ENCODE measurements at places on chromosomes 4 and X.

- DNase-seq = no peak
These were observed 30.0 kb downstream of the TLR2 start for GRCh38 chr4:153713866-153714646.

- DNase-seq = peak; percentile 21
These were observed 25.4 kb upstream of the ACSL1 start for GRCh38 chr4:184851200-184851541.

DNA sequence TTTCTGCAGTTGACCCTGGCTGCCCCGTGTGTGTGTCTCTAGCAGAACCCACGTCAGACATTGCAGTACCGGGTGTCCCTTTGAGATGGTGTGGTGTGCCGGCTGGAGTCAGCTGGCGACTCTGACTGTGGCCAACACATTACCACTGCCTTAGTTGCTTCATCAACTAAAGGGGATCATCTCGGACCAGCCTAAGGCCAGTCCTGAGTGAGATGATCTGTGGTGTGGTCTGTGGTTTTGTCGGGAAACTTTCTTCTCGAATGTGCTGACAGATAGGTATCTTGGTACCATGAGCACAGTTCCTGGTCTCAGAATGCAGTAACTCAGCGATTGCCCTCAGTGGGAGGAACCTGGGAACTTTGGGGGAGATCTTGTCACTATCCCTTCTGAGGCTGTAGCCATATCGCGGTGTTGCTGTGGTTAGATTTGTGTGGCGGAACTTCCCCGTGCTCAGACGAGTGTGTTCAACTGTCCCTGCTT is 15.8 kb downstream of the TBC1D14 start:
- peak; percentile 39 for DNase-seq

DNA sequence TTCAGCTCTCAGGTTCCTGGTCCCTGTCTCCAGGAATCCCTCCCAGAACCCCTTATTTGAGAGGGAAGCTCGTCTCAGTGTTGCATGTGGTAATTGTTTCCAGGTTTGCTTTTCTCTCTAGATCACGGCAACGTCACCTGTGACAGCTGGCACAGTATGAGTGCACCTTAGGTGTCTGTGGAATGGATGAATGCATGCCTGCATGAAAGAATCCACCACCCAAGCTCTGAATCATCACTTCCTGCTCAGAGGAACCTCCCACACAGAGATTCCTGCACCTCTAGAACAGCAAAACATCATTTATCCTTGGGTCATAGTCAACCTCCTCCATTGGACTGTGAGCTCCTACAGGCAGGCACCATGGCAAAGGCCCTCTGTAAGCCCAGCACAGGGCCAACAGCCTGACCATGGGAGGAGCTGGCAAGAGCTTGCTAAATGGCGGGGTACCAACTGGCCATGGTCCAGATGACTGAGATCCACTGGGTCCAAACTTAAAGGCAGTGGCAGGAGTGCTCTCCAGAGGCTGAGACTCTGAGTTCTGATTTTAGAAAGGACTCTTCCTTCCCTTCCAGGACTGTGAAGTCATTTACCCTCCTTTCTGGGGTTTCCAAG is 116.2 kb downstream of the SLC2A9 start:
- DNase-seq = no peak

DNA sequence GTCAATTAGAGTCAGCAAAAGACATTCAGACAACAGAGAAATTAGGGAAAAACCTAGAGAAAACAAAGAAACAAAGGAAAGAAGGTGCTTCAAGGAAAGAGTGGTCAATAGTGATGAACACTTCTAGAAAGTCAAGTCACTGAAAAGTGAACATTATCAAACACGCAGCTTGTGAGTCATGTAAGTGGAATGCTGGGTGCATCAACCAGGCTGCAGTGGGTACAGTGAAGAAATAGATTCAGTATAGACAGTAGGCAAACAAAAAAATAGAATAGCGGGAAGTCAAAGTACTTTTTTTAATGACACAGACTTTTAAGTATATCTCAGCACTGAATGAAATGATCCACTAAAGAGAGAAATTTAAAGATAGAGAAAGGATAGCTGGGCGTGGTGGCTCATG is 245.8 kb downstream of the ARHGAP24 start:
- DNase-seq = no peak

DNA sequence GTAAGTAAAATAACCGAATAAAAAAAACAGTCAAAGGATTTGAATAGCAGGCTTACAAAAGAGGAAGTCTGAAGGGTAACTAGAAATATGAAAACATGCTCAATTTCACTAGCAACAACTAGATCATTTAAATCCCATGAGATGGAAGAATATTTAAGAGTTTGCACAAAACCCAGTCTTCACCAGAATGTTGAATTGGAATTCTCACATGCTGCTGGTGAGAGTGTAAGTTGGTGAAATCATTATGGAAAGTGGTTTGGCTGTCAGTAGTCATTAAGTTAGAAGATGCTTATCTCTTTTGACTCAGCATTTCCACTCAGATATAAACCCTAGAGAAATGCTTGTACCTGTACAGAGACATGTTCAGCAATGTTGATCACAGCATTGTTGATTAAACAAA is 110.1 kb downstream of the PGRMC2 start:
- DNase-seq = no peak

DNA sequence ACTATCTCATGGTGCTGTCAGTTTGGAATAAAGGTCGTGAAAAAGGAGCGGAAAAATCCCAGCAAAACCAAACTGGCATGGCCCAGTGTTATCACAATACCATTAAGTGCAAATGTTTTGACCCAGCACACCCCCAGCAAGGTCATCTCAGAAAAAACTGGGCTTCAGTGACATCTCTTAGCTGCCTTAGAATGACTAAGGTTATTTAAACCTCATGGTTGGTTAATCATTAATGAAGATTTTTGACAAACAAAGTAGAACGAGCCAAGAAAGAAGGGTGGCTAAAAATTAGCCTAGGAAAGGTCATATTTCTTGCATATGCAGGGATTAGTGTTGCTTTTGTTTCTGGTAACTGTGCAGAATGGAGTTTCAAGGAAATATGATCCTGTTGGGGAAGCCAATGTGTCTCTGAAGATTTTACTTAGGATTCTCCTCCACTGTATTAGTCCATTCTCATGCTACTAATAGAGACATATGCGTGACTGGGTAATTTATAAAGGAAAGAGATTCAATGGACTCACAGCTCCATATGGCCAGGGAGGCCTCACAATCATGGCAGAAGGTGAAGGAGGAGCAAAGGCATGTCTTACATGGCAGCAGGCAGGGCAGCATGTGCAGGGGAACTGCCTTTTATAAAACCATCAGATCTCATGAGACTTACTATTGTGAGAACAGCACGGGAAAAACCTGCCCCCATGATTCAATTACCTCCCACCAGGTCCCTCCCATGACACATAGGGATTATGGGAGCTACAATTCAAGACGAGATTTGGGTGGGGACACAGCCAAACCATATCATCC is 83.5 kb downstream of the CHRNA9 start:
- no peak for DNase-seq

- no peak for DNase-seq
These were observed 153.4 kb downstream of the FSTL5 start for GRCh38 chr4:162010362-162010761.

- DNase-seq = no peak
These were observed 115.5 kb downstream of the EFHC2 start for GRCh38 chrX:44227991-44228390.

GRCh38 chr4:20623939-20624338 is 76.3 kb upstream of the PACRGL start:
- no peak for DNase-seq

GRCh38 chr4:108118505-108118904 is 50.2 kb downstream of the LEF1 start:
- DNase-seq = no peak

- no peak for DNase-seq
These were observed 1428.0 kb downstream of the PCDH7 start for GRCh38 chr4:32148111-32148666.

GRCh38 chr4:5399790-5400421 is 308.5 kb downstream of the EVC2 start:
- no peak for DNase-seq

- DNase-seq = no peak
These were observed 28.8 kb downstream of the CD99 start for GRCh38 chrX:2719774-2720447.

- DNase-seq = no peak
These were observed 49.7 kb upstream of the PTPN13 start for GRCh38 chr4:86544310-86544966.

GRCh38 chr4:173538148-173538908 is 8.3 kb upstream of the HAND2 start:
- DNase-seq = no peak

GRCh38 chr4:177107288-177107921 is 202.3 kb upstream of the NEIL3 start:
- no peak for DNase-seq

- no peak for DNase-seq
These were observed 223.7 kb upstream of the FAT4 start for GRCh38 chr4:125091101-125091500.

GRCh38 chrX:9278475-9279233 is 186.2 kb upstream of the TBL1X start:
- no peak for DNase-seq

- DNase-seq = no peak
These were observed 1.9 kb downstream of the TRO start for GRCh38 chrX:54922547-54922946.

- DNase-seq = no peak
These were observed 33.0 kb downstream of the GRIA3 start for GRCh38 chrX:123217077-123217476.

- no peak for DNase-seq
These were observed 197.2 kb upstream of the NPY2R start for GRCh38 chr4:155011163-155011780.

DNA sequence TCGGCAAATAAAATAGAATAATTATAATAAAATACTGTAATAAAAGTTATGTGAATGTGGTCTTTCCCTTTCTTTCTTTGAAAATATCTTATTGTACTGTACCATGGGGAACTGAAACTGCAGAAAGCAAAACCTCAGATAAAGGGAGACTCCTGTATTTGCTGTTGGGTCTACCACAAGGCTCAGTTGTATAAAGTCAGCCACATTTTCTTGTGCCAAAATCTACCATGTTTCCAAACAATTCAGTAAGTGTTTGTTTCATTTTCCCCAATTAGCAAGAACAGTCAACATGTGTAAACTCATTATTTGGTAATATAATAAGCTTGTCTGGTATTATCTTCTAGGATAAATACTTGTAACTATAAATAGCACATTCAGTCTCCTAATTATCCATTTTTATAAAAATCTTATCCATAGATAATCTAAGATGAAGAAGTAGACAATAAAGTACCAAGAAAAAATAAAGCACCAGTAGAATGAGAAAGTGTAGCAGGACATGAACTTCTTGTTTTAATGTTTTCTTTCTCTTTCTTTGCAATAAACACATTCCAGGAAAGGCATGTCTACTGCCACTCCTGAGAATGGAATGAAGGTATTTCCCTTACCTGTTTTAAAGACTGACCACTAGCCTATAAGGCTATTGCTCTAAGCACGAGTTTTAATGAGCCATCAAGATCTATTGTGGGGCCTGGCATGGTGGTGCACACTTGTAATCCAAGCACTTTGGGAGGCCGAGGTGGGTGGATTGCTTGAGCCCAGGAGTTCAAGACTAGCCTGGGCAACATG is 15.0 kb upstream of the OTUD4 start:
- no peak for DNase-seq

DNA sequence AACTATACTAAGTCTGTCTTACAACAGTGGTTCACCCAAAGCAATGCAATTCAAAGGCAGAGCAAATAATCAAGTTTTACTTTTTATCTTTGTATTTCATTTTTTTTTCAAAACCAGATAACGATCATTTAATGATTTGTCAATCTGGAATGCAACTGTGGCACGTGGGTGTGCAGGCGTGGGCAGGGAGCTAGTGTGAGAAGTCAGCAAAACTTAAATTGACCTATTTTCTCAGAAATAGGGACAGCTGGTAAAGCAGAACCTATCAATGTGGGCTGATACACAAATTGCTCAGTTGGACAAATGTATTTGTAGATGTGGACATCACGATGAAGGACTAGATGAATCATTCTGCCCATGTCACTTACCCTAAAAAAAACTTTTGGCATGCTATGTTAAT is 105.6 kb downstream of the CBLL2 start:
- no peak for DNase-seq

GRCh38 chr4:185773419-185773818 is 38.6 kb downstream of the SORBS2 start:
- no peak for DNase-seq

DNA sequence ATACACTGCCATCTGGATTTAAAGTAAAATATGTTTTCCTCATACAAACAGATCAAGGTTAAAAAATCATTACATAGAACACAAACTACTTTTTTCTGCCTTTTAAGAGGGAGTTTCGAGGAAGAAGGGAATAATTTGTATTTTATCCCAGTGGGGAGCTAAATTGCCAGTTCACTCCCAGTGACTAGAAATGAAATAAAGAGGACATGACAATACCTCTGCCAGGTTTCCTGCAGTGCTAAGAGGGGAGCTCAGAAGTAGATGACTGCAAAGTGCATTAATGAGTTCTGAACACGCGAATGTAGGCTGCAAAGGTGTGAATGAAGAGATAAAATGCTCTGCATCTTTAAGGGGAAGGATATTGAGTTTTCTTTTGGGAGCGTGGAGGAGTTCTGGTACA is 69.7 kb downstream of the SRPX start:
- no peak for DNase-seq

GRCh38 chr4:150510176-150510865 is 71.6 kb upstream of the MAB21L2 start:
- no peak for DNase-seq

- DNase-seq = no peak
These were observed 156.6 kb upstream of the ARSJ start for GRCh38 chr4:114136069-114136468.

- DNase-seq = no peak
These were observed 1907.6 kb upstream of the TENM3 start for GRCh38 chr4:180335566-180335965.

- DNase-seq = no peak
These were observed 45.2 kb downstream of the ACSL4 start for GRCh38 chrX:109687903-109688302.

- DNase-seq = no peak
These were observed 58.0 kb upstream of the ZC4H2 start for GRCh38 chrX:65034292-65034667.

GRCh38 chrX:147912093-147912801 is 528 bp downstream of the FMR1 start:
- peak; percentile 22 for DNase-seq

DNA sequence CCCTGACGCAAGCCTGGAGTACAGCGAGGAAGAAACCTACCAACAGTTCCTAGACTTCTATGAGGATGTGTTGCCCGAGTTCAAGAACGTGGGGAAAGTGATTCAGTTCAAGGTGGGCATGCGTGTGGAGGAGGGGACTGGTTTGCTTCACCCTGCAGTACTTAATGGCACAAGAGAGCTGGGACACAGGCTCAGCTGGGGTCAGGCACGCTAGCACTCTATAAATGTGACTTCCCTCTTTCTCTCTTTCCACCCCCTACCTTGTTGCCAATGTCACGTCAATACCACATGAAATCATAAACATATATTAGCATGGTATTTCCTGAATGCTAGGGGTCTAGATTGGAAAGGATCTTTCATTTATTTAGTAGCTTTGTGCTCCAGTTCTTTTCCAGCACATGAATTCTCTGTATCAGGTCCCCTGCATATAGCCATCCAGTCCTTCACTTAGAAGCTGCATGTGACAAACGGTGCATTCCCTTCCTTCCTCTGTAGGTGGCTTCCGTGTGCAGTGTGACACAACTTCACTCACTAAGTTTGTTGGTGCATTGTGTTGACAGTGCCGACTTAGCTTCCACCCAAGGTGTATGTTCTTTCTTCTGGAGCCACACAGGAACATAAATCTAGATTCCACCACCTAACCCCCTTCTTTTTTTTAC is 25.6 kb downstream of the ZRSR2 start:
- peak; percentile 20 for DNase-seq

GRCh38 chrX:46617906-46618305 is 44.3 kb downstream of the CHST7 start:
- DNase-seq = no peak

Data from CD4-positive, alpha-beta T cell treated with Interferon alpha-2 for 1 hour (primary cell).